ENCODE measurements at places on chromosomes 1 and 21.
A peak's percentile ranks its signal among the peaks of the same experiment; 100 is the strongest.

DNA sequence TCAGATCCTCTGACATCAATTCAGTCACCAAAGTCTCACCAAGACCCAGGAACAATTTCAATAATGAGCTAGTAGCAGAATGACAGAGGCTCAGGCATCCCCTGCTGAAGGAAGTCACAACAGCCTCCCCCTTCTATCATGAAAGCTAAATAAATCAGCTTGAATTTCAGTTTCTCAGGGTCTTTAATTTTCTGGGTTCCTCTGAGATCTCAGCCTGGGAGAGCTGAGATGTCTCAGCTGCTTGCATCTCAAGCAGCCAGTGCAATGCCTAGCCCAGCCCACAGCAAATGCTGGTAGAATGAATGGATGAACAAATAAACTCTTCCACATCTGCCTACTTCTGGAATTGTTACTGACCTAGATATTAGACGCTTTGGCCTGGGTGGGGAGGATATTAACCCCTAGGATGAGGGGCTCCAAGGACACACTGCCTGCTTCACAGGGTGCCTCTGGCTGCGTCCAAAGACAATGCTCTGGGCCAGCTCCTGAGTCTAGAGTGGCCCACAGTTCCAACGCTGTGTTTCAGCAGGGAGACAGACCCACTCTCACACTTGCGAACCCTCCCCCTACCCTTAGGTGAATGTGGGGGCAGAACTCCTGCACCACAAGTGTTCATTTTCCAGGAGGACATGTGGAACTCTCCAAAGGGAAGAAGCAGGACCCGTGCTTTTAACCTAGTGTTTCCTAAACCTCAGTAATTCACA lies 11.2 kb upstream of the LORICRIN start:
- DNase-seq: no peak

DNA sequence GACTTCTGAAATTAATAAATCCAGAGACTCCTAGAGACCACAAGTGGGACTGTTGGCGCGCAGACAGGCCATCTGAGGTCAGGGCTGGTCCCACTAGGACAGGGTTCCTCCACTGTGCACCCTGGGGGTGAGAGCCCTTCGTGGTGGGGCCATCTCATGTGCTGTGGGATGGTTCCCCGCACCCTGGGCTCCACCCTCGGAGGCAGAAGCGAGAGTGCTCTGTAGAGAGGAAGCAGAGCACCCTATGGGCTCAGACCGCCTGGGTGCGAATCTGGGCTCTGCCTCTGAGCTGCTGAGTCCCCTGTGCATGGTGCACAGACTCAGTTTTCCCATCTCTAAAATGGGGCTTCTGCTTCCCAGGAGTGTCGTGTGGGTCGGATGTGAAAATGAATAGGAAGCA lies 227.3 kb downstream of the NPHP4 start:
- DNase-seq: no peak

DNA sequence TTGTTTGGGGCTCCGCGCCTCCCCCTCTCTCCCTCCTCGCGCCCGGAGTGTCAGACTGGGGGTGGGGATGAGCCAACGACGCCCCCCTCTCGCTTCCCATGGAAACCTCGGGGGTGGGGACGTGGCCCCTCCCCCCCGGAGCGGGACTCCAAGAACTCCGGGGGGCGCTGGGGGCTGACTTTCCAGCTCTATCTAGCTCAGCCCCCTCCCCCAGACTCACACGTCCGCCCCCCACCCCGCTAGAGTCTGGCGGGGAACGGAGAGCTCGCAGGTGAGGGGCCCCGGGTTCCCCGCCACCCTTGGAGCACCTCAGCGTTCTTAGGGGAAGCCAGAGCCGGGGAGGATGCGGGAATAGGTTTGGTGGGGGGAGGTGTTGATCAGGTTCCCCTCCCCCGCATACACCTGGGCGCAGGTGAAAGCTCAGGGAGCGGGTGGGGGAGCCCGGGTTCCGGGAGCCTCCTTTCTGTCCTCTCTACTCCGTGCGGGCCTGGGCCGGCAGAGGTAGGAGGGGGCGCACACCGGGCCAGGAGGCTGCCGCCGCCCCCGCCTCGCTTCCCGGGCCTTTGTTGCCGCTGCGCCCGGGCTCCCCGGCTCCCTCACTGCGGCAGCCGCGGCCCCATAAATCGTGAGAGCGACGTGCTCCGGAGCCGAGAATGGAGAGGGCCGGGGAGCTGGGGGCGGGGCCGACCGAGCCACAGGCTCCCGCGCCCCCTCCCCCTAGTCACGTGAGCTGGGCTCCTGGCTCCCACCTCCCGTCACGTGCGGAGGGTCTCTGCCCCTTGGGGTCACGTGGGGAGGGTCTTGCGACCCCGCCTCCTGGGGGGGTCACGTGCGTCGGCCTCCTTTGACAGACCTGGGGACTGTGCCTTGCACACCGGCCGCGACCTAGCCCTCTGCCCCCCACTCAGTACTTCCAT lies 1.9 kb downstream of the EFNA3 start:
- no peak for DNase-seq

- DNase-seq: no peak
Measured at GRCh38 chr1:181086926-181087325, 1.6 kb upstream of the IER5 start.

DNA sequence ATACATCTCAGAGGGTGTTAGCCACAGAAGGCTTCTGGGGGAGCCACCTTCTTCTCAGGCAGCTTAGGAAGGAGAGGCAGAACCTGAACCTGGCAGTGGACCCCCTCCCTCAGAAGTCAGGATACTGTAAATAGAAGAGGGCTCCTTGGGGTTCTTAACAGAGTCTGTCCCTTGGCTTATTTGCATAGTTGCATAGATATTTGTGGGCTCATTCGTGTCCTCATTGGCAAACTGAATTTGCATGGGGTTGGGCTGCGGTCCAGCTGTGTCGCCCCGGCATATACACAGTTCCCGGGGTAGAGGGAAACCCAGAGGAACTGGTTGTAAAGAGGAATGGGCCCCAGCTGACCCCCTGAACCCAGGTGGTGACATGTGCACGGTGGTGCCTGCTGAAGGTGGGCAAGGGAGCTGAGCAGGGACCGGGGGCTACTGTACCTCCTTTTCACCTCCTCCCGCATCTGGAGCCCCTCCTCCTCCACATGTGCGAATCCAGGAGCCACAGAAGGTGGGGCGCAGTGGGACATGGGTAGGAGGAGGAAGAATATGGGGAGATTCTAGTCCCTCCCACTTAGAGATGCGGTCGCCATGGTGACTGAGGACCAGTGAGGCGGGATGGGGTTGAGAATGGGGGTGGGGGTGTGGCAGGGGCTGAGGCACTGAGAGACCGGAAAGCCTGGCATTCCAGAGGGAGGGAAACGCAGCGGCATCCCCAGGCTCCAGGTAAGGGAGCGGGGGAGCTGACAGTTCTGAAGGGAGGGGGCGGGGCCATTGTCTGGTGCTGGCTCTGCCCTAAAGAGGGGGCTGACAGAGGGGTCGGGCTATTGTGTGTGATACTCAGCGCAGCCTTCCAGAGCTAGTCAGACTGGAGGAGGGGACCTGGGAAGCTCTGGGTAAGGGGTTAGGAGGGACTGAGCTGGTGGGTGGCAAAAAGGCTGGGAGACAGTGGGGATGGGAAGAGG lies 3.7 kb upstream of the SEMA4A start:
- peak; percentile 77 for DNase-seq

GRCh38 chr1:246398126-246398813 lies 108.8 kb downstream of the SMYD3 start:
- no peak for DNase-seq

GRCh38 chr1:28290851-28291250 lies 31.5 kb downstream of the SESN2 start:
- DNase-seq: no peak

DNA sequence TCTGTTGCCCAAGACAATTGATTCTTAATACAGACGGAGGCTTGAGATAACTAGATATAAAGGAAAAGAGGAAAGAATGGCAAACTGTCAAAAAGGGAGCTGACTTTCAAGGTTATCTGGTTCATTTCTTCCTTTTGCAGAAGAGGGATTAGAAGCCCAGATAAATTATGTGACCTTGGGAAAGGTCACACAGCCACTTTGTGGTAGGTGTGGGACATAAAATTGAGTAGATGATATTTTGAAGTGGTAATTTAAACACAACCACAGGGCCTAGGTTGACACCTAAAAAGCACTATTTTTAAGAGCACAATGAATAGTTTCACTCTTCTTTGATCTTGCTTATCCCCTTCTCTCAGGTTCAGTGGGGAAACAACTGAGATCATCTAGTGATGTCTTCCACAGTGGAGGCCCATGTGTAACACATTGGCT lies 16.9 kb upstream of the KIAA0040 start:
- DNase-seq: no peak

DNA sequence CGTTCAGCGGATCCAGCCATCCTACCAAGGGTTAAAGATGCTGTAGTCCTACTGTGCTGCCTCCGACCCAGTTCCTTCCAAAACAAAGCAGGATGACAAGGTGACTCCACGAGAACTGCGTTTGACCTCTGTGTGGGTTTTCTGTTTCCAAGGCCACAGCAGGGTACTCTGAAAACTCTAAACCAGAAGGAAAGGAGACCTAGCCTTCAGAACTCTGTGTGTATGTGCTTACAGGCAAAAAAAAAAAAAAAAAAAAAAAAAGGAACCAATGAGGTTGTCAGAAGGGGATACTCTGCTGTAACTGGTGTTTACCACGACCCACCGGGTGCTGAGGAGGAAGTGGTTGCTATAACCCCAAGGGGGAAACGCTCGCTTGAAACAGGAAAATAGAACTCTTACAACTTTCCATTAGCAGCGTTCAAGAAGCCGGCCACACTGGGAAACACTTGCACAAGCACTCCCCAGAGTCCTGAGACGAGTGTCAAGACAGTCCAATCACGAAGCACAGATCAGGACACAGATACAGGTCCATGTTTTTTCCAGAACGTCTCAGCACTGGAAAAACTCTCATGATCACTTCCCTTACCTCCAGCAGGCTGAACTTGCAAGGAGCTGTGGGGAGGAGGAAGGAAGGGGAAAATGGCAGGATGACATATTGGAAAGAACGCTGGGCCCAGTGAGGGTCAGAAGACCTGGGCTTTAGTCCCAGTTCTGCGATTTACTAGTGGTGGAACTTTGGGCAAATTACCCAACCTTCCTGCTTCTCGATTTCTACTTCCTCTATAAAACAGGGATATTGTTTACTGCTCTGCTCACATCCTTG lies 64.0 kb downstream of the ITPKB start:
- DNase-seq: peak; percentile 81

Measured in GM13976 (cell line).